ENCODE measurements at places on chromosomes 5 and 9. TPM values are rescaled to one million over a fixed set of nuclear protein-coding genes. Genes with fewer than 3 reads are reported as not detected.

- DNase-seq: no peak
Observed at GRCh38 chr5:74145951-74146350, 494.6 kb downstream of the ENC1 start.

- DNase-seq: no peak
Observed at GRCh38 chr9:111904891-111905291, 8.3 kb downstream of the UGCG start.

The OR13C2 gene
- 0.28 TPM for total RNA-seq

- no peak for DNase-seq
Observed at GRCh38 chr5:175001876-175002645, 277.7 kb downstream of the MSX2 start.

GRCh38 chr5:154779105-154779504 is 23.9 kb downstream of the LARP1 start:
- no peak for DNase-seq

DNA sequence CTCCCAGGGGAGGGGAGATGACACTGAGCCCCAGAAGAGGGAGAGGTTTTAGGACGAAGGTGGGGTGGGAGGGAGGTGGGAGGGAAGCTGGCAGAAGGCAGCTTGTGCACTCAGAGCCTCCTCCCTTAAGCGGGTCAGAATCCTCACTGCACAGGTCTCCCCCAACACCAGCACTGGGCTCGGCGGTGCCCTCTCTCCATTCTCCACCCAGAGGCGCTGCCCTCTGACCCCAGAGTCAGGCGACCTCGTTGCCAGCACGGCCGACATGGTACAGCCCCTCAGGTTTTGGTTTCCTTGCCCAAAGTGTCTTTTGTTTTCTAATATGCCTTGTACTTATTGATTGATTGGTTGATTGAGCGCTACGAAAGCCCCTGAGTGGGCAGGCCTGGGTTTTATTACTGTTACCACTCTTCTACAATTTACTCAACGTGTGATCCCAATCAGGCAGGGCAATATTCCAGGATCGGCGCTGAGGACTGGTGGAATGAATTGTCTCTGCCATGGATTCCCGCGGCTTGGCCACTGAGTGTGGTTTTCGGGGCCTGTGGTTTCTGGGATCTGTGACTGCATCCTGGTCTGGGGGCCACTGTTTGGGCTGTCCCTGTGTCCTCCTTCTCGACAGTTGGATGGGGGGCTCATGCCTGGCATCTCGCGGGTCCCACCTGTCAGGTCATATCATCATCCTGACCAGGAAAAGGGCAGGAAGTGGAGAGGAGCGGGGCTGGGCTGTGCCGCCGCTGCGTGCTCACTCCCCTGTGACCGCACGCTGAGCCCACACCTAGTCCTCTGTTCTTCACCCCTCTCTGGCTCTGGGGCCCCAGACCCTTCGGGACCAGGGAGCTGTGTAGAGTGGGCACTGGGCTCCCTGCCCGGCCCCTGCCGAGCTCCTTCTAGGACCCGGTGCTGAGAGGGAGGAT is 9.6 kb upstream of the FCN2 start:
- DNase-seq: no peak

The FBLL1 gene
- 17.4 TPM for total RNA-seq

The FSTL4 gene
- total RNA-seq: 2.3 TPM

The RASA1 gene
- 46.9 TPM for total RNA-seq

GRCh38 chr5:110050640-110051345 is 361.1 kb downstream of the MAN2A1 start:
- DNase-seq: no peak

The FOXD4L6 gene
- total RNA-seq: not detected

GRCh38 chr9:8904771-8905515 is 1105.4 kb upstream of the DMAC1 start:
- no peak for DNase-seq

DNA sequence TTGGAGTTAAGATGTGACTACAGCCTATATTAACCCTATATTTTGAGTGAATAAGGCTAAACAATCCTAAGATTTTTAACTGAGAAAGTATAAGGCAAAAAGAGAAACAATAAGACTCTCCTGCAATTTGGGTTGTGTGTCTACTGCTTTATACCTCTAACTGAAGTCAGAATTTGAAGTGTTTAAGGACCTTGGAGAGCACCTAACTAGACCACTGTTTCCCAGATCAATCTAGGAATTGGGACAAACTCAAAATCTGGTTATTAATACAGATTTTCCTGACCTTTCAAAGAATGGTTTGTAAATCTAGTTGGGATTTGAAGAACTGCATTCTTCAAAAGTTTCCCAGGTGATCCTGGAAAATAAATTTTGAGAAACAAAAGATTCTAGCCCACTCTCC is 42.1 kb downstream of the GABRA1 start:
- DNase-seq: no peak

DNA sequence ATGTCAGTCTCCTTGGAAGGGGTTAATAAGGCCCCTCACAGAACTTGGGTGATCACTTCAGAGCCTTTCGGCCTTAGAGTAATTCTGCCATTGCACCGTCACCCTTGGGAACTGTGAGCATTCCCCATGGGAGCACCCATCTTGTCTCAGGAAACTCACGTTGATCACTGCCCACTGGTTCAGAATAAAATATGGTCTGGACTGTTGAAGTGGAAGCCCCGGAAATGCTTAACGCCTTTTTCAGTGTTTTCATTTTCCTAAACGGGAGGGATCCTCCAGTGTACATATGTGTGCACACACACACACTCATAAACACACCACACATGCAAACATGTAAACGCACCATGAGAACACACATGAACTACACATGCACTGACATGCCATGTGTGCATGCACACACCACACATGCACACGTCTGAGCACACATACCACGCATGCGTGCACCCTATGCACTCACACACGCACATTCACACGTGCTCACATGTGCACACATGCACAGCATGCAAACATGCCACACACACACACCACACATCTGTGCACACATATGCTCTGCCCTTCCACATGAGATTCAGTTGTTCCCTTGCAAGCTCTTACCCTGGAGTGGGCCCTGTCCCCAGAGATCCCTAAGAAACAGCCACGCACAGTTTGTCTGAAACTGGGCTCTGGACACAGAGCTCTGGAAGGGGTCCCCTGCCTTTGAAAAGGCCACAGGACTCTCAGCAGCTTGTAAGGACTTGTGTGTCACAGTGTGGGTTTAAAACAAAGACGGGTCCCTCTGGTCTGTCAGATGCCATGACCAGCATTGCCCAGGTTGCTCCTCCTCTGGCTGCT is 17.0 kb downstream of the MRPL36 start:
- peak; percentile 6 for DNase-seq

The GABRA6 gene
- 0.06 TPM for total RNA-seq

- no peak for DNase-seq
Observed at GRCh38 chr5:98468188-98468869, 305.1 kb upstream of the RGMB start.

- DNase-seq: no peak
Observed at GRCh38 chr9:109903515-109904138, 123.6 kb downstream of the PALM2AKAP2 start.

GRCh38 chr5:175830586-175831300 is 40.6 kb upstream of the CPLX2 start:
- DNase-seq: no peak

DNA sequence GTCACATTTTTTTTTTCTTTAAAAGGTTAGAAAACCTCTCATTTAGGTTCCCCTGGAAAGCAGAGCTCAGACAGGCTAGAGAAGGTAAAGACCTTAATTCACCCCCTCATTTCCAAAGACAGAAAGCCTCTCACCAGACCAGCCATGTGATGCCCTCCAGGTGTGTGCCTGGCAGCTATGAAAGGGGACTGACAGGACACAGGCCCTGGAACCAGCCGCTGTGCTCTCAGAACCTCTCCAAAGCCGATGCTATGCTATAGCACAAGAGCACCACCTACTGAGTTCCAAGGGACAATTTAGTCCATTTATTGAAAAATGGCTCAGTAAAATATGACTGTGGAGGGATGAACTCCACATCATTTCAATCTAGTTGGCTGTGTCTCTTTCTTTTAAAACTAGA is 48.8 kb downstream of the FANCC start:
- peak; percentile 79 for DNase-seq

DNA sequence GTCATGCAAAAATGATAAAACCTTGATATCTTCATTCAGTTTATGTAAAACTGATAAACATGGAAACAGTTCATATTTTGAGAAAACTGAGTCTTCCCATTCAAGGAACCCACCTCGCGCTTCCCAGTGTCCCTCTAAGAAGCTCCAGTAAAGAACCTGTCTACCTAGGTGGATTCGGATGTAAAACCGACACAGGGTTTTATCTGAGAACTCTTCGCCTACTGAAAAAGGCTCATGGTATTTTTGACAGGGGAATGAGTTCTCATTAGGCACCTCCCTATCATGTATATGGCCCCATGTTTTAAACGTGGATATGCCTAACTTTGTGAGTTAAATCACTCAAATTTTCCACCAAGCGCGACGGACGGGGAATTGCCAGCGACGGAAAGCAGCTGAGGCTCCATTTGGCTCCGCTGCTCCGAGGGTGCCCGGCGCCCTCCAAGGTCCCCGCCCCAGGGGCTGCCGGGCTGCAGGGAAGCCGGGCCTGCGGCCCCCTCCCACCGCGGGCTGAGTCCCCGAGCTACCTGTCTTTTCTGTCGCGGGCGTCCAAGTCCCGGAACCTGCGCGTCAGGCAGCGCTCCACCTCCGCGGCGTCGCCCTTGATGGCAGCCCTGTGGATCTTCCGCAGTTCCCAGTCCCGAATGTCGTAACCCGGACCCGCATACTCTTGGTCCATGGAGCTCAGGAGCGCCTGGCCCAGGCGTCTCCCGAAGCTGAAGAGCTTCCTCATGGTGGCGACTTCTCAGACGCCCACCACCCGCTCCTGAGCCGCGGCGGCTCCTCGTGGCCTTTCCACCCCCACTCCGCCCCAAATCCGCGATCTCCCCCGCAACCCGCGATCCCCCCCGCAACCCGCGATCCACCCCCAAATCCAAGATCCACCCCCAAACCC is 594 bp downstream of the ANKRD18A start:
- DNase-seq: peak; percentile 27

GRCh38 chr9:7892975-7893374 is 93.4 kb upstream of the DMAC1 start:
- DNase-seq: no peak
